CD4-positive, alpha-beta T cell treated with Interleukin-17A for 1 hour (primary cell): ENCODE measurements at places on chromosomes 5 and 9.

GRCh38 chr5:15595929-15596328 lies 95.9 kb downstream of the FBXL7 start:
- no peak for DNase-seq

GRCh38 chr9:96279932-96280331 lies 22.0 kb downstream of the HSD17B3 start:
- no peak for DNase-seq

GRCh38 chr9:129095908-129096307 lies 14.7 kb downstream of the CRAT start:
- DNase-seq, result no peak

DNA sequence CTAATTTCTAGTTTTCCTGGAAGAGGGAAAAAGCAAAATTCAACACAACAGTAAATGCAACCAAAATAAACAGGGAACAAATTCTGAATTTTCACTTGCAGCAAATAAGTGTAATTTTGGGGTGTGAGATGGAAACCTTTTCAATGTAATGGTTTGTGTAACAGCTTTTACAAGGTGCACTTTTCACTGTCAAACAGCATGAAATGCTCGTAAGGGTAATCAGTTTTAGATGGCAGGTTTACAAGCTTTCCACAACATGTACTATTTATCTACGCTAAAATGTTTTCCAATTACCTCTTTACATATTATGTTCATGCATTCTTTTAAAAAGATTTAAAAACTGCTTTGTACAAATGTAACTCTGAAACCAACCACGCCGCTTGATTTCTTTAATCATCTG lies 115.3 kb downstream of the RFX3 start:
- DNase-seq, result no peak

DNA sequence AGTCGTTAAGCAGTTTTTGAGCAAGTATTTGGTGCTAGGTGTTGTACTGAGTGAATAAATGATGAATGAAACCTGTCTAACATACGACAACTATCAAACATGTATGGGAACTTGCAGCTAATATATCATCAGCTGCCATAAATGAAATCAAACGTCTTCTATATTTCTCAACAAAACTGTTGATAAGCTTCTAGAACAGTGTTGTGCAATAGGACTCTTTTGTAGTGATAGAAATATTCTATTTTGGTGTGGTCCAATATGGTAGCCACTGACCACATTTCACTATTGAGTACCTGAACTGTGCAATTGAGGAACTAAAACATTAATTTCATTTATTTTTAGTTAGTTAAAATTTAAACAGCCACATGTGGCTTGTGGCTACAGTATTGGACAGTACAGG lies 16.3 kb upstream of the FYB1 start:
- DNase-seq, result no peak

GRCh38 chr9:137482094-137482781 lies 23.1 kb upstream of the NSMF start:
- no peak for DNase-seq

DNA sequence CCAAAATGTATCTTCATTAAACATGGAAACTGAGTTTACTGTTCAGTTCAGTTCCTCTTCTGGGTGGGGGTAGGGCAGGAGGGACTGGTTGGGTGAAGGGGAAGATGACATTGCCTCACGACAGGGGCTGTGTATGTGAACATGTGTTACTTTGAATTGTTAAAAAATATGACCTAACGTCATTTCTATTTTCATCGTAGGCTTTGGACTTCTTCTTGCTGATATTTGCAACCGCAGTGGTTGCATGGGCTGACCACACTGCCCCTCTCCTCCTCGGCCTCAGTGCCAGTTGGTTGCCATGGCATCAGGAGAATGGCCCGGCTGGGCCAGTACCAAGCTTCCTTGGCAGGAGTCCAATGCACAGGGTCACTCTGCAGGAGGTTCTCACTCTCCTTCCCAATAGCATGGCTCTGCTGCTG lies 41.5 kb downstream of the HACD4 start:
- no peak for DNase-seq

DNA sequence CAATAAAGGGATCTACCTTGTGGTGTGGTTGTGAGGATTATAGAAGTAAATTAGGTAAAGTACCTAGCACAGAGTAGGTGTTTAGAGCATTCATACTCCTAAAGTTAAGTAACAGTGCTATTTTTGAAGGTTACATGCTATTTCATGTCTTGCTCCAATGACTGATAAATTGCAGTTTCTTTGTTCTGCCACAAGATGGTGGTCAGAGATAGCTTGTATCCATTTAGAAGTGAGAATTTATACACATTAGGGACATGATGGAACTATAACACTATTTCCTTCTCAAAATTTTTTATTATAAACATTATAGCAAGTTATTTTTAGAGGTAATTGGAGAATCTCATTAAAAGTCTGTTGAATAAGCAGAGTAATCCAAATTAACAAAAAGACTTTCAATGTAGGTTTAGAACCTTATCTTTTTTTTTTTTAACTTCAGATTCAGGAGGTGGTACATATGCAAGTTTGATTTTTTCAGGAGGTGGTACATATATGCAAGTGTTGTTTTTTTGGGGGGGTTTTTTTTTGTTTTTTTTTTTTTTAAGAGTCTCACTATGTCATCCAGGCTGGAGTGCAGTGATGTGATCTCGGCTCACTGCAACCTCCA lies 17.1 kb downstream of the MTREX start:
- DNase-seq, result peak; percentile 62

- DNase-seq, result no peak
Observed at GRCh38 chr9:83959061-83959460, 21.0 kb downstream of the HNRNPK start.

DNA sequence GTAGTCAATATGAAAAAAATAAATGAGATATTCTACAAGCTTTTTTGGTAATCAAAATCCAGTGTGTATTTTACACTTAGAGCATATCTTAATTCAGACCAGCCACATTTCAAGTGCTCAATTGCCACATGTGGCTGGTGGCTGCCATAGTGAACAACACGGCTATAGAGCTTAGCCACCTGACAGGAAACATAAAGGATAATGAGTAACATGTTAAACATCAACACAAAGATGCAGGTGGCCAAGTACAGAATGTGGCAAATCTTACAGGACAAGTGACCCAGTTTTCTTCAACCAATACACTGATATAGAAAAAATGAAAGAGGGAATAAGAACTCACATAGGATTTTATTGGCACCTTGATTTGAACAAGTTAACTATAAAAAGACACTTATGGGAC lies 61.4 kb downstream of the KIF24 start:
- DNase-seq, result no peak

DNA sequence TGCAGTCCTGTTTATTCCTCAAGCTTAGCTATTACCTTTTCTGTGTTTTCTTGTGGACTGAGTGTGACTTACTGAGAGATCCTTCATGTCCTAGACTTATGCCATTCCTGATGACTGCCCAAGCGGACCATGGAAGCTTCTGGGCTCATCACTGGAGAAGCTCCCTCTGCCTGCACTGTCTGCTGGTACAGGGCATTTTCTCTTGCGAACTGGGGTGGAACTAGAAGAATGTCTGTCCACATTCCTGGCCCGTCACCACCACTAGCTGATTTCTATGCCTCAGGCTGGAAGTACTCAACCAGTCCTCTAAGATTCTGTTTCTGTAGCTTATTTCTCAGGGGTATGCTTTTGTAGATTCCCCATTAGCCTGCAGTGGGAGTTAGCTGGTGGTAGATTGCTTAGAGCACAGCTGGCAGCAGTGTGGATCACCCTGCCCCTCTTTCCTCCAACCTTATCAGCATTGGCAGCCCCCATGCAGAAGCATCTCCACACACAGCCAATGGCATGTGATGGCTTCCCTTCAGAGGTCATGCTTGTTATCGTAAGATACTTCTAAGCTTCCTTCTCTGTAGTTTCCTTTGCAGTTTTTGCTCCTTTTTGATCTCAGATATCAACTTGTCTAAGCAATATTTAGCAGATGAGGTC lies 12.4 kb downstream of the SLC36A1 start:
- no peak for DNase-seq

DNA sequence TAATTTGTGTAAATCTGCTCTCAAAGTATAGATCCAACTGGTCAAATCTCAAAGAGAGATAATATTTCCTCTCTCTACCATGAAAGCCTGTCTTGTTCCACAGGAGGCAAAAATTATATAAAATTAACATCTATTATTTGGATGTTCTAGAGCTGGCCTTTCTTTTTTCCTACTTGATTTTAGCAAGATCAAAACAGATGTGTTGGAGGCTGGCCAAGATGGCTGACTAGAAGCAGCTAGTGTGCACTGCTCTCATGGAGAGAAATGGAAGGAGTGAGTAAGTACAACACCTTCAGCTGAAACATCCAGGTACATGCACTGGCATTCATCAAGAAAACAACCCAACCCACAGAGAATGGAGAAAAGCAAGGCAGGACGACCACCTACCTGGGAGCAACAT lies 298.6 kb upstream of the SLC24A2 start:
- no peak for DNase-seq

GRCh38 chr9:111949919-111950318 lies 53.3 kb downstream of the UGCG start:
- DNase-seq, result no peak

DNA sequence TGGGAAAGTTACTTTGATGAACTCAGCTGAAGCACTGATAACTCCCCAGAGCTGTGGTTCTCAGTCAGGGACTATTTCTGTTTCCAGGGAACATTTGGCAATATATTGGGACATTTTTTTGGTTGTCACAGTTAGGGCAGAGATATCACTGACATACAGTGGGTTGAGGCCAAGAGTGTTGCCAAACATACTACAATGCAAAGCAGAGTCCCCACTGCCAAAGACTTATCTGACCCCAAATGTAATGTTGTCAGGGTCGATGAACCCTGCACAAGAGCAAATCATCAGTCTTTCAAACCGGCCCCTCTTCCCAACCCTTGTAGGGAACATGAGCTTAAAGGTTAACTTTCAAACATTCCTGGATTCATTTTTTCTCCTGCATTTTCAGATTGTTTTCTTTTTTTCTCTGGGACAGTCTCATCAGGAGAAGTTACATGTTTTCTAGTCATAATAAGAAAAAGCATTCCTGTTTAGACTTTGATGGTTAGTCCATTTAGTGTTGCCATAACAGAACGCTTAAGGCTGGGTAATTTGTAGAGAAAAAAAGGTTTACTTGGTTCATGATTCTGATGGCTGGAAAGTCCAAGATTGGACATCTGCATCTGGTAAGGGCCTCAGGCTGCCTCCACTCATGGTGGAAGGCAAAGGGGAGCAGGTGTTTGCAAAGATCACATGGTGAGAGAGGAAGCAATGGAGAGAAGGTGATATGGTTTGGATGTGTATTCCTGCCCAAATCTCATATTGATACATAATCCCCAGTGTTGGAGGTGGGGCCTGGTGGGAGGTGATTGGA lies 18.8 kb upstream of the SUB1 start:
- DNase-seq, result no peak

DNA sequence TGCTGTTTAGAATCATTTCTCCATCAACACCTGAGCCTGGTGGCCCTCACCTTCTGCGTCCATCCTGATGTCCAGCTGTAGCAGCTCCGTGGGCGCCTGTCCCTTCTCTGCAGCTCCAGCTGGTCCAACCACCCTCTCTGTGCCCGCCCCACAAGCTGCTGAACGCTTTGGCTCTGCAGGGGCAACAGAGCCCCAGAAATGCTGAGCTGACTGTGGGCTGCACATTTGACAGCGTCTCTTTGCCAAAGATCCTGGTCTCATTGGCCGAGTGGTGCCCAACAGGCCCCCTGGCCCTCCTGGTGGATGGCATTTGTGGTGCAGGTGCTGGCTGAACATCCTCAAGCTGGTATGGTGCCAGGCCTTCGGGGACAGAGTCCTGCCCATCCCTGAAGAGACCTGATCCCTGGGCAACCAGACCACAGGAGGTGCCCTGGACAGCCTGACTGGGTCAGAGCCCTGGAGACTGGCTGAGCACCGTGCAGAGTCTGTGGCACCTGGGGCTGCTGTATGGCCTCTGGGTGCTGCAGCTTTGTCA lies 25.3 kb upstream of the CEP72 start:
- no peak for DNase-seq

GRCh38 chr5:100901821-100902341 lies 1.2 kb downstream of the ST8SIA4 start:
- DNase-seq, result peak; percentile 87

- no peak for DNase-seq
Observed at GRCh38 chr9:135851748-135852147, 55.6 kb downstream of the CAMSAP1 start.

DNA sequence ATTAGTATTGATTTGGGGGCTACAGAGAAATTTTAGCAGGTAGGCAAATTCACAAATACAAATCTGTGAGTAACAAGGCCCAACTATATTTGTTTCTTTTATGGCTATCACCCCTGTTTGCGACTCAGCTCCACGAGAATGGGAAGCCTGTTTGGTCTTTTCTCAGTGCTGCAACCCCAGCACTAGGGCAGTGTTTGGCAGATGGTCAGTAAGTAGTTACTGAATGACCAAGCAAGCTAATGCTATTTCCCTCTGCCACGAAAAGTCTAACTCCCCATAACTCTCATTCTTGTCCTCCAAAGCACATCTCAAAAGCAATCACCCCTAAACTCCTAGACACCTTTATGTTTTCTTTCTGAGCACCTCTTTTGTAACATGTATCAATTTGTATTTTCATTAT lies 245.6 kb downstream of the DNAH5 start:
- no peak for DNase-seq

DNA sequence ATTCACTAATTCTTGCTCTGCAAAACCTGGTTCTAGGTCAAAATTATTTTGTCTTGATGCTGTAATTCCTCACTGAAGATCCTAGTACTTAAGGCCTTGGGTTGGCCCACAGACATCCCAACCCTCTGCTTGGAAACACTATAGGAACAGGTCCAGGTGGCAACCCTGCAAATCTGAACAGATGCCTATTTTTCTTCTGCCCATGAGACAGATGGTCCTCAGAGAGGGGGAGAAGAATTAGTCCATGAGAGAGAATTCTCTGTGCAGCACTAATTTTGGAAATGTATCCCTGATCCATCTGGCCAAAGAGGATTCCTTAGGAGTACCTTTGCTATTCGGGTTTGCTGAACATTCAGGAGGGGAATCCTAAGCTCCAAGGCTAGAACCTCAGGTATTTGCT lies 156.3 kb downstream of the ELAVL2 start:
- no peak for DNase-seq

- no peak for DNase-seq
Observed at GRCh38 chr5:41510176-41510831, at the start of gene PLCXD3. TSS of gene PLCXD3 (minus strand) at chr5:41510601. CDS start at chr5:41510526, 75 bp downstream.

- DNase-seq, result peak; percentile 37
Observed at GRCh38 chr5:141513627-141514329, 24.9 kb downstream of the PCDHGC5 start.

DNA sequence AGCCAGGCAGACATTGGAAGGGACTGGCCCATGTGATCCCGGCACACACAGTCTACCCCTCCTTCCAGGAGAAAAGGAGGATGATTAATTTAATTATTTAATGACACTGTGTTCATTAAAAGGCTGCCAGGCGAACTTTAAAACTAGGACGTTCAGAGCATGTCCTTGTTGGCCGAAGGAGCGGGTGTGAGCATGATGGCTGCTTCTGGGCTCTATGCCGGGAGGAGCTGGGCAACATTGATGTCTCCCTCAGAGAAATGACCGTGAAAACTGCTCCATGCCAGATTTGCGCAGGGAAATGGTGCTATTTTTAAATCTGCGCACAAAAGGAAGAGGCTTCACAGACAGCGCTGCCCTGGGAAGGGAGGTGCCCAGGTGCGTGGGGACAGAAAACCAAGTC lies 284.9 kb upstream of the IRX4 start:
- DNase-seq, result no peak
